Stimulated activated CD8-positive, alpha-beta memory T cell treated with anti-CD3 and anti-CD28 coated beads, Interleukin-4, amount 100 ng/mL, for 4 hours (primary cell): ENCODE measurements at places on chromosomes 3 and 15.
A peak's percentile ranks its signal among the peaks of the same experiment; 100 is the strongest.

DNA sequence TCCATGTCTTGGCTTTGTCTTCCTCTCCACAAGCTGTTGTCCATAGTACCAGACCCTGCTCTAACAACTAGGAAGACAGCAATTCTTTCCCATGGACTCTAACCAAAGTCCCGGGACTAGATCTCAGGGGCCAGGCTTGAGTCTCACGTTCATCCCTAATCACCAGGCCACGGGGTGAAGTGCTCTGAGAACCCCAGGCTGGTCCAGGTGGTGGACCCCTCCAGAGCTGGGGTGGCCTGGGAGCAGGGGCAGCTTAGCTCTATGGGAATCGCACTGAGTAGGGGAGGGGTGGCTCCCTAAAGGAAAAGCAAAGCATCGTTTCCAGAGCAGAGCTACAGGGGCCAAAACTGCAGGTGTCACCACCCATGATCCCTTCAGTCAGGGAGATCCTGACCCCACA, 150.9 kb downstream of the TPRA1 start:
- no peak for DNase-seq

DNA sequence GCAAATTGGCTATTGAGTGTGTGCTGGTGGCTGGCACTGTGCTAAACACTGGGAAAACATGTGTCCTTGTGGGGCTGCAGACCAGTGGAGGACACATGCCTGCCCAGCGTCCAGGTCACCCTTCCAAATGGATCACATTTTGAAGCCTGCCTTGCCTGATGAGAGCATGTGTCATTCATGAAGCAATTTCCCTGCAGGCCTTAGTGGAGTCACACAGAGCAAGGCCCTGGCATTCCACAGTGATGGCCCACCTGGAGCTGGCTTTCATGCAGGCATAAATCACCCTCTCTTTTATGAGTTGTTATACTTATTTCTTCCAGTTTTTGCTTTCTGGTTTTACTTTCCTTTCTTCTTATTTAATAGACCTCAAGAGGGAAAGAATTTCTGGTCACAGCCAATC, 219.5 kb downstream of the EPHB1 start:
- DNase-seq, result no peak

DNA sequence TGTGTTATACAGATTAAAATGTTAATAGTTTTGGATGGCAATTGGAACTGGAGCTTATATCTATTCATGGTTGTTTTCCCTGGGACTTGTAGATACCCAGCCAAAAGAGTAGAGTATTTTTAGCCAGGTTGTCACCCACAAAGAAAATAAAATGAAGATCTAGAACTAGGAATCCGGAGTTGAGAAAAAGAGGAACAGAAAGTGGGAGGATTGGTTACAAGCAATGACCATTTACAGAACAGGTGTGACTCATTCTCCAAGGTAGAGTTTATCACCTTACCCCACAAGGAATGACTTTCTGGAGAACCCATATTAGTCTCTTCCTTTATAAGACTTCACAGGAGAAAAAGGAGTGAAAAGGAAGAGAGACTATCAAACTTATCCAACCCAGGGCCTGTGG, 99.8 kb downstream of the TMEM108 start:
- DNase-seq, result no peak

GRCh38 chr15:63526401-63526800, 22.0 kb downstream of the USP3 start:
- no peak for DNase-seq

GRCh38 chr3:56131974-56132590, 336.2 kb downstream of the ERC2 start:
- DNase-seq, result no peak

DNA sequence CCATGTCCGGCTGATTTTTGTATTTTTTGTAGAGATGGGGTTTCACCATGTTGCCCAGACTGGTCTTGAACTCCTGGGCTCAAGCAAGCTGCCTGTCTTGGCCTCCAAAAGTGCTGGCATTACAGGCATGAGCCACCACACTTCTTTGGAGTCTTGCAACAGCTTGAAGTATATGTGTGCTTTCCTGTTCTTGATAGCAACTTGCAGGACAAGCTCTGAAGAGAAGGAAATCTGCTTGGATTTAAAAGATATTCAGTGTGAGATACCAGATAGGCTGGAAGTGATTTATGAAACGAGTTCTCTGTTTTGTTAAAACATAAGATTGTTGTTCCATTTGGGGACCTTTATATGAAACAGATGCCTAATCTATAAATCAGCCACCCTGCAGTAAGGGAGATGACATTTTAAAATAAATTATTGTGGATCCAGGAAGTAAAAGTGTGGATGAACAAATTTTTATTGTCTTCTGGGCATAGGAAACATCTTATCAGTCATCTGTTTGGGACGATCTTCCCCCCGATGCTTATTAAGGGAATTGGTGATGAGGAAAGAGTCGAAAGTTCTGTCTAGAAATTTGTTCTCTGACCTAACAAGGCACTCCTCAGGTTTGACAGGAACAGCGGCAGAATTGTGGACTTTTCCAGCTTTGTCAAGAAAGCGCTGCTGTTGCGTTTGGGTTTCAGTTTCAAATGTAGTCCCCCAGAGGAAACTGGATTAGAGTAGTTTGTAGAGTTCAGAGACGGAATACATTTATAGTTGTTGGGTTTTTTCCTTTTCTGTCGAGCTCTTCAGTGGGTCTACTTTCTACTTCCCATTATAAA, 53.7 kb upstream of the MAGI1 start:
- no peak for DNase-seq

GRCh38 chr3:56323986-56324420, 144.3 kb downstream of the ERC2 start:
- no peak for DNase-seq

DNA sequence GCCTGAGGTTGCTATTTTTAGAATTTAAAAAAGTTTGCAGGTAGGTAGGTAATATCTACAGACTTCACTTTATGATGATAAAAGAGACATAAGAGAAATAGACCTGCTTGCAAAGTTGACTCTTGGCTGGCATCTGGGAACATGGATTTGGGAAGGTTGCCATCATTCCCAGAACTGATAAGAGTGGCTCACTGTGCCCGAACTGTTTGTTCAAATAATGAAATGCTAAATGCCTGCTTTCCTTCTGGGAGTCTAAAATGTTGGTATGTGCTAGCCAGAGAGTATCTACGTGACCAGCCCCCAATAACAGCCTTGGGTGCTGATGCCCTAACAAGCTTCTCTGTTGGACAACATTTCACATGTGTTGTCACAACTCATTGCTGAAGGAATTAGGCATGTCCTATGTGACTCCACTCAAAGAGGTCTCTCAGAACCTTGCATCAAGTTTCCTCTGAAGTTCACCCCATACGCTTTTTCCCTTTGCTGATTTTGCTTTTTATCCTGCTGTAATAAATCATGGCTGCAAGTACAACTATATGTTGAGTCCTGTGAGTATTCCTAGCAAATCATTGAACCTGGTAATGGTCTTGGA, 95.5 kb downstream of the FHIT start:
- DNase-seq, result no peak

- DNase-seq, result no peak
Observed at GRCh38 chr3:197407526-197407925, 109.1 kb upstream of the DLG1 start.

DNA sequence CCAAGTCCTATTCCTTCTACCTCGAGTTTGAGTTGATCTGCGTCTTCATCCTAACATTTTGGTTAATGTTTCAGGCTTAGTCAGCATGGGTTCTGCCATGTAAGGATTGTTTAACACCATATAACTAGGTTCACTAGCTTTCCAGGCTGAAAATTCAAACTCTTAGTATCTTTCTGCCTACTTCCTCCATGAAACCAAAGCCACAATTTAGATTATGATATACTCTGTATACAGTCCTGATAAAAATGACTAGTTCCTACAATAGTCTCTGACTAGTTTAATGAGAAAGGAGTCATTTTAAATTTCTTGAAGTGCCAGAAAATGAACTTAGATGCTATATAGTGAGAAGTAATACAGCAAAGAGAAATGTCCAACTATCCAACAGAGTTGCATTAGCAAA, 6.6 kb upstream of the BTLA start:
- DNase-seq, result no peak

DNA sequence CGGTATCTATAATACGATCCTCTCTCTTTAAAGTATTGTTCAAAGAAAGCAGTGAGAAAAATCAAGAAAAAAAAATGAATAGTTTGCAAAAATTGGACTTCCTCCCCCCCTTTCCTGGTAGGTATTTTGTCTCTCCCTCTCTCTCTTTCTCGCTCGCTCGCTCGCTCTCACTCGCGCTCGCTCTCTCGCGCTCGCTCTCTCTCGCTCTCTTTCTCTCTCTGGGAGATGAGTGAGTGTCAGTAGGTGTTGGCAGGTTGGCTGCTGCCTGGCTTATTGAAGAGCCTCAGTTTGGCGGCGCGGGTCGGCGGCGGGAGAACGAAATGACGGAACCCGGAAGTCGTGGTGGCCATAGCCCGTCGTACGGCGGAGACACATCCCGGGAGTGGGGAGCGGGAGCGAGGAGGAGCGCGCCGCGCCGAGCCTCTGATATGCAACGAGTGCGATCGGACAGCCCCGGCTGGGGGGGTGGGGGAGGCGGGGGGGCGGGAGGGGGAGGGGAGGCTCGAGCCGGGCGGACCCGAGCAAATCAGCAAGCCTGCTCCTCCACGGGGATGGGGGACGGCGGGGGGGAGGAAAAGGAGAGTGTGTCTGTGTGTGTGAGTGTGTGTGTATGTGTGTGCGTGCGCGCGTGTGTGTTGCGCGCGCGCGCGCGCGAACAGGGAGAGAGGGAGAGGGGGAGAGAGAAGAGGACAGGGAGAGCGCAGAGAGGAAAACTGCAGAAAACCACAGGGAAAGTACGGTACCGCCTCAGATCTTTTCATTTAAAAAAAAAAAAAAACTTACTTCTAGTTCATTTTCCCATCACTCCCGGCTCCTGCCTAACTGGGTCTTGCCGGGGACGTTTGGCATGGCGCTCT, at the start of gene MEIS2:
MEIS2 (minus strand) TSS at position 441 of the 857 bp plus-strand sequence. CDS start 1,083 bp downstream, outside the sequence.
- no peak for DNase-seq

- no peak for DNase-seq
Observed at GRCh38 chr3:122227036-122227781, 43.7 kb downstream of the CASR start.

DNA sequence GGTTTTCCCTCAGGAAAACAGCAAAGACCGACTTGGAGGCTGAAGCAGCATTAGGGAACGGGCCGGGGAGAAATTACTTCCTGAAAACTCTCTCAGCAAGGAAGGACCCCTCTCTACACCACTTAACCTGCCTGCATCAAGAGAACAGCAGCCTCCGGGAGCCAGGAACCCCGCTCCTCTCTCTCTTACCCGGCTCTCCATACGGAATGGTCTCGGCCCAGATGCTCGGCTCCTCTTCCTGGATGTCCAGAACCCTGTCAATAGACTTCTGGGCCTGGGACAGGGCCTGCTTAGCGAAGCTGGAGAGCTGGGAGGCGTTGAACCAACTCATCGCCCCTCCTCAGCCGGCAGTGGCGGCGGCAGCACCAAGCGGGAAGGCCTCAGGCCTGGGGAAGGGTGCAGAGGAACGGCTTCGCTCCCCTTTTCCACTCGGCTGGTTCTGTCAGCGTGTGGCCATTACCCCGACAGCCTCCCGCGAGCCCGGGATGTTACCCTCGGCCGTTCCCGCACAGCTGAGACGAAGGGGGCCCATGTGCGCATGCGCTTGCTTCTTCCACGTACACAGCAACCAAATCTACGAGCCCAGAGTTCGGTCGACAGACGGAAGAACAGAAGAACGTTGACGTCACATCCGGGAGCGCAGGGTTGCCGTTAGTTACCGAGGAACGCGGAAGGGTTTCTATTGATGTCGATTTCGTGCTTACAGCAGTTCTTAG, at the start of gene TMF1:
TMF1 (minus strand) TSS at position 578 of the 716 bp plus-strand sequence; CDS start at position 331, 247 bp downstream.
- peak; percentile 94 for DNase-seq

GRCh38 chr3:66808891-66809594, 189.1 kb upstream of the KBTBD8 start:
- no peak for DNase-seq

- no peak for DNase-seq
Observed at GRCh38 chr3:182725372-182726251, 67.7 kb upstream of the ATP11B start.

GRCh38 chr3:15405448-15406050, 21.8 kb downstream of the METTL6 start:
- DNase-seq, result no peak

- no peak for DNase-seq
Observed at GRCh38 chr3:107928084-107928445, 162.8 kb downstream of the CD47 start.

DNA sequence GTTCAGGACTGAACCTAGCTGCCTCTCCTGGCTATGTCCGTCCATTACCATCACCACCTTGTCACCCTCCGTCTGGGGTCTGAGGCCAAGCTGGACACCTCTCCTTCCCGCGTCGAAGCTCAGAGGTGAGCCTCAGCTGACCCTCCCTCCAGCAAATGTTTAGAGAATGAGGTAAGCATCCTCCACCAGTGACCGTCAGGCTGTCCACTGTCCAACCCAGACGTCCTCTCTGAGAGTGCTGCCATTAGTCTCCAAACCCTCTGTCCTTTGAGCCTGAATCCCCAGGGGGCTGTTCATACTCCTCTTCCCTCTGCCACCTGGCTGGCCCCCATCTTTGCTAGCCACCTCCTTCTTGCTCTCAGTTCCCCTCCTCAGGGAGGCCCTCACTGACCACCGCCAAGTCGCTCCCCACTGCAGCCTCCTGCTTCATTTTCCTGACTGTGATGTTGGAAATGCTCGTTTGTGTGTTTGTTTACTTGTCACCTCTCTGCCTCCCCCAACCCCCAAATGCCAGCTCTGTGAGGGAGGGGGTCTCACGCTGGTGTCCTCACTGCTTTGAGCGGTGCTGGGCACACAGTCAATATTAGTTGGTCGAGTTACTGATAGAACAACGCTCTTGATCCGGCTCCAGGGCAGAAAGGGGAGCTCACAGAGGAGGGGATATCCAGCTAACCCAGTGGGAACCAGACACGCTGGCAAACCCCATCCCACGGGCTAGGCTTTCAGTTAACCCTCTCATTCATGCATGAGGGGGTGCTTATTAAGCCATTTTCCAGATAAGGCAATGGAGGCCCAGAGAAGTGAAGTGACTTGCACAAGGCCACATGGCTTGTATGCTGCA, 64.9 kb downstream of the IQSEC1 start:
- no peak for DNase-seq
